ENCODE measurements at places on chromosomes 13 and 19.
A peak's percentile ranks its signal among the peaks of the same experiment; 100 is the strongest.

- no peak for DNase-seq
Observed at GRCh38 chr19:4985551-4985991, 16.7 kb downstream of the KDM4B start.

DNA sequence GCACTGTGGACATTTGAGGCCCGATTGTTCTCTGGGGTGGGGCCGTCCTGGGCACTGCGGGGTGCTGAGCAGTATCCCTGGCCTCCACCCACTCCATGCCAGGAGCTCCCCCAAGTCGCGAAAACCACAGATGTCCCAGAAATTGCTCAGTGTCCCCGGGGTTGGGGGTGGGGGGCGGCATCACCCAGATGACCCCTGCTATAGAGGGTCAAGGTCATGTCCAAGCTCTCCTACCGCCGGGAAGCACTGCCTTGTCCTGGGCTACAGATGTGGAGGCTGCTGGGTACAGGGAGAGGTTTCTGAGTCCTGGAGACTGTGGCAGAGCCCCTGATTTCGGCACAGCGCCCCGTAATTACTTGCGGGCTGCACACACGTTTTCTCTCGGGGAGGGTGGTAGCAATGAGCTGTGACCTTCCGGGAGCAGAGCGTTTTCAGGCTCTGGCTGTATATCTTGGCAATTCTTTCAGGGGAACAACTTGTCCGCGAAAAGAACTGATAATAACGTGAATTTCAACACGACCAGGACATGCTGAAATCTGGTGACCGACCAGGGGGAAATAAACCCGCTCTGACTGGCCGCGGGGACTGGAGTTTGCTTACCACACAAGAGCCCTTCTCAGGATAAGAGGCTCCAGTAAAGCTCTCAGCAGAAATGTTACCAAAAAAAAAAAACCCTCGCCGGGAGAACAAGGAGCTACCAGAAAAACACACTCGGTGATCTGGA, 68.1 kb downstream of the GNG7 start:
- no peak for DNase-seq

- DNase-seq, result peak; percentile 83
Observed at GRCh38 chr19:3275583-3276340, 51.3 kb downstream of the CELF5 start.

GRCh38 chr13:110387451-110388107, 80.5 kb downstream of the COL4A2 start:
- DNase-seq, result no peak

DNA sequence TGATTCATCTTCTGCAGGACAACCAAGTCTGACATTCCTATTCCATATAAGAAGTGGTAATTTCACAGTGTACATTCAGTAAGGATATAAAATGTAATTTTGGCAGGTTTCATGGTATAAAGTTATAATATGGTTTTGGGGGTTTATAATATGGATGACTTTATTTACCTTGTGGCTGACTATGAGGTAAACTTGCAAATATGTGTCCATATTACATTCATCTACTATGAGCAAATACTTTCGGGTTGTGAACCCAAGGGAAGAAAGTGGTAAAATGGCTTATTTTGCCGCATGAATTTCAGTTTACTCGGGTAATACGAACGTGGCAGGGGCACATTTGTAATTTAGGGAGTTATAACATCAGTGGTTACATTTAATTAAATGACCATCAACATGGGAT, 86.7 kb upstream of the TNFSF11 start:
- DNase-seq, result no peak

GRCh38 chr13:59658027-59658737, 505.5 kb downstream of the DIAPH3 start:
- DNase-seq, result no peak

GRCh38 chr13:100108913-100109507, 20.1 kb downstream of the PCCA start:
- DNase-seq, result no peak

DNA sequence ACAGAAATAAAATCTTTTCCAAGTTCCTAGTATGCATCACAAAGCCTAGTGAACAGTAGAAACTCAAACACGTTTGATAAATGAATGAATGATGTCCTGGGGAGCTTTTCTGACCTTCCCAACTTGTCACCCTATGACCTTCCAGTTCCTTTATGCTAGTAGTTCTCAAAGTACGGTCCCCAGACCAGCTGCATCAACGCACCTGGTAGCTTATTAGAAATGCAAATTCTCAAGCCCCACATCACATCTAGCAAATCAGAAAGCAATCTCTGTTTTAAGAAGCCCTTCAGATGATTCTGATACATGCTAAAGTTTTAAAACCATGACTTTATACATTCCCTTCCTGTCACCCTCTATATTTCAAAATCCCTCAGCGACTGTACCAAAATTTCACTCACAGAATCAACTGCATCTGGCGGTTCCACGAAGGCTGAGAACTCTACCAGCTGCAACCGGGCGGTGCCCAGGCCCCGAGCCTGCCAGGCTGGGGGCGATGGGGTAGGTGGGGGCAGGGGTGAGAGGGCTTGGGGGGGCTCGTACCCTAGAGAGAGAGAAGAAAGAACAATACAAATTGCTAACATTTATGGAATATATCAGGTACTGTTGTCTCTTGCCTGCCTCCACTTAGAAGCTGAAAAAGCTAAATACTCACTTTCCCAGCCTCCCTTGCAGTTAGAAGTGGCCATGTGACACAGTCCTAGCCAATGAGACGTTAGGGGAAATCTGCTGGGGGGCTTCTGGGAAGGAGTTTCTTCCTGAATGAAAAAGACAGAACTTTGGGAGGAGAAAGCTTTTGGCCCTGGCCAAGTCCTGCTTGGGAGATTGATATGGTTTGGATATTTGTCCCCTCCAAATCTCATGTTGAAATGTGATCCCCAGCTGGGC, 13.3 kb downstream of the CD37 start:
- no peak for DNase-seq

GRCh38 chr13:75416327-75417011, 65.5 kb downstream of the TBC1D4 start:
- DNase-seq, result no peak

- DNase-seq, result no peak
Observed at GRCh38 chr13:21413013-21413412, 46.1 kb downstream of the ZDHHC20 start.
